Inflammatory macrophage (primary cell): ENCODE measurements at places on chromosomes 3 and 15.

DNA sequence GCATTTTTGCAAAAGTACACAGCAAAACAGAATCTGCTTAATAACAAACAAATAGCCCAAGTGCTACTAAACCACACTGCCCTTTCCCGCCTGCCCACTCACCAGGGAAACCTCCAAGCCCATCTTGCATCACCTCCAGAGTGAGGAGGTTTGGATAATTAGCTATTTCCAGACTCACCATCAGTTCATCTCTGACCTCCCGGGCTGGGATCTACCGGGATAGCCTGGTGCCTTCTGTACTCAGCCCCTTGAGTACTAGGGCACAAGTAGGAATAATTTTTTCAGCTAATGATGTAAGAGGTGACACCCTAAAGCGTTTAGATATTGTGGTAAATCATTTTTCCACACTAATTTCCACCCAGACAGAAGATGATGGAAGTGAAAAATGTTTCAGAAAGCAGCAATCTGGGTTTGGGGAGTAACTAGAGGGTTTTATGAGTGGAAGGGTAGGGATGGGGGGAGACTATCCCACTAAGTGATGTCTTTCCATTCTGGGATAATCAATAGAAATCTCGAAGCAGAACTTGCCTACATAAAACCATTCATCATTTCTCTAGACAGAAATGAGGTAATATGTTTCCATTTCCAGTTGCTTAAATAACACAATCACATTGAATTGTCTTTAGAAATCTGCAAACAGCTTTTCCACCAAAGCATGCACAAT lies 40.9 kb downstream of the TAFA4 start:
- no peak for DNase-seq

DNA sequence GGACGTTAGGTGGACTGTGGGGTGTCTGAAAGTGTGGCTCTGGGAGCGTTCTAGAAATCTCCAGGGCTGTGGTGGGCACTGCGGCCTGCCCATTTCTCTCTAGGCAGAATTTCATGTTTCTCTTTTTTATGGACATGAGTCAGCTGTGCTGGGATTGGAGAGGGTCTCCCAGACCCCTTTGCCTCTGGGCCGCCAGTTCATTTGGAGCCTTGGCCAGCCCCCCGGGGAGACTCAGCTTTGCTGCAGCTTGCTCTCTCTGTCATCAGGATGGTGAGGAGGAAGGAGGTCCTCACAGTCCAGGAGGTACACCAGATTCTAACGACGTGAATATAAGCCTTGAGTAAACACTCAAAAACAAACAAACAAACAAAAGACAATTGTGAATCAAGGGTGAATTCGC lies 149.6 kb upstream of the RGMA start:
- no peak for DNase-seq

DNA sequence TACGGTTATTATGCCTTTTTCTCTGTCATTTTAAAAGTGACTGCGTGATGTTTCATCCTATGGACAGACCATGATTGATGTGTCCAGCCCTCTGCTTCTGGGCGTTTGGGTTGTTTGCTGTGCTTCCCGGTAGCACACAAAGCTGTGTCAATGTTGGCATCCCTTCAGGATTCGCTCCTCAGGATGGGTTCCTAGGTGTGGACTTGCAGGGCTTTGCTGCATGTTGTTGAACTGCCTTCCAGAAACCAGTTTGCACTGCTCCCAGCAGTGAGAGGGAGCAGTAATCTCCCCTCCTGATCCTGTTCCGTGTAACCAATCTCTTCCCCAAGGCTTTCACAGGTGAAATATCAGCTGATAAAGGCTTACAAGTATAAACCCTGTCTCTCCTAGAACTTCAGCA lies 787 bp downstream of the TRPM1 start:
- DNase-seq, result no peak

GRCh38 chr3:117184574-117184973 lies 475.0 kb downstream of the TUSC7 start:
- DNase-seq, result no peak

GRCh38 chr3:104933972-104934371 lies 432.7 kb upstream of the ALCAM start:
- DNase-seq, result no peak

DNA sequence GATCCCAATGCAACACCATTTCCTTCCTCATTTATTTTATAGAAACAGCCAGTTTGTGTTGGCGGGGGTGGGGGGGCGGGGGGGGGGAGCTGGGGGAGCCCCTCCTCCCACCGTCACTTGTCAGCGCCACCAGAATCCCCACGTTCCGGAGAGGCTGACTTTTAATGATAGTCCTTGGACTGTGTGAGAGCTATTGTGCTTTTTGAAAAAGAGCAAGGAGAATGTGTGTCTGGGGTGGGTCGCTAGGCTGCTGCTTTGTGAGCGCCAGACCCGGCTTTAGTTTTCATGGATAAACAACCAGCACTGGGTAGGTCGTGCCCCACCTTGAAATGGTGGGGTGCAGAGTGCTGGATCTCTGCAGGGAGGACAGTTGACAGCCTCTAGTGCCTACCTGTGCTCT lies 135.0 kb upstream of the ONECUT1 start:
- DNase-seq, result no peak

- DNase-seq, result no peak
Observed at GRCh38 chr15:69815793-69816192, 281.9 kb downstream of the TLE3 start.

DNA sequence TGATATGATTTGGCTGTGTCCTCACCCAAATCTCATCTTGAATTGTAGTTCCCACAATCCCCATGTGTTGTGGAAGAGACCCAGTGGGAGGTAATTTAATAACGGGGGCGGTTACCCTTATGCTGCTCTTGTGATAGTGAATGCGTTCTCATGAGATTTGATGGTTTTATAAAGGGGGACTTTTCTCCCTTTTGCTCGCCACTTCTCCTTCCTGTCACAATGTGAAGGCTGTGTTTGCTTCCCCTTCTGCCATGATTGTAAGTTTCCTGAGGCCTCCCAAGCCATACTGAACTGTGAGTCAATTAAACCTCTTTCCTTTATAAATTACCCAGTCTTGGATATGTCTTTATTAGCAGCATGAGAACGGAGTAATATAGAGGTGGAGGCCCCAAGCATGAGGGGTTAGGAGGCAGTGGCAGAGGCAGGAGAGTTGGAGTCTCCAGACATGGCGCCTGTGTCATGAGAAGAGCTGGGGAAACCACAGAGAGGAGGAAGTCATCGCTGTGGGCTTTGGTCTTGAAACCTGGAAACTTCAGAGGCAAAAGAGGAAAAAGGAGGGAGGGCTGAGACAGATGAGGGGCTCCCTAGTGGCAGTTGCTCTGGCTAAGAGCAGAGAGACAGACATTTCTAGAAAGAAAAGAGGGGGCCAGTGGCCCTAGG lies 107.8 kb upstream of the VEPH1 start:
- peak; percentile 6 for DNase-seq

GRCh38 chr3:142159083-142159740 lies 9.9 kb upstream of the TFDP2 start:
- DNase-seq, result no peak

- DNase-seq, result no peak
Observed at GRCh38 chr3:66394019-66394752, 106.6 kb downstream of the LRIG1 start.

- DNase-seq, result no peak
Observed at GRCh38 chr3:14532691-14533456, 7.3 kb downstream of the GRIP2 start.

- no peak for DNase-seq
Observed at GRCh38 chr3:37028329-37028728, 35.0 kb downstream of the MLH1 start.

DNA sequence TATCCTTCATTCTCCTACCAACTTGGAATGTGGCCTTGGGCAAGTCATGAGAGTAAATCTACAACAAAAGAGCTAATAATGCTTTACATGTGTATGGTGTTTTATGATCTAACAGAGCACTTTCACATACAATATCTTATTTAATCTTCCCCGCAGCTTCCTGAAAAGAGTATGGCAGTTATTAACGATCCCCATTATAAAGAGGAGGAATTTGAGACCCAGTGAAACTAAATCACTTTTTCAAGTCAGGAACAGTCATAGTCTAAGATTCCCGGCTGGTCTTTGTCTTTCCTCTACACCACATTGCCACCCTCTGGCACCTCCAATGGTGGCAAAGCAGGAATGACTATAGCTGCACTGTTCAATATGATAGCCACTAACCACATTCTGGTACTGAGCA lies 69.7 kb upstream of the CMSS1 start:
- DNase-seq, result no peak

DNA sequence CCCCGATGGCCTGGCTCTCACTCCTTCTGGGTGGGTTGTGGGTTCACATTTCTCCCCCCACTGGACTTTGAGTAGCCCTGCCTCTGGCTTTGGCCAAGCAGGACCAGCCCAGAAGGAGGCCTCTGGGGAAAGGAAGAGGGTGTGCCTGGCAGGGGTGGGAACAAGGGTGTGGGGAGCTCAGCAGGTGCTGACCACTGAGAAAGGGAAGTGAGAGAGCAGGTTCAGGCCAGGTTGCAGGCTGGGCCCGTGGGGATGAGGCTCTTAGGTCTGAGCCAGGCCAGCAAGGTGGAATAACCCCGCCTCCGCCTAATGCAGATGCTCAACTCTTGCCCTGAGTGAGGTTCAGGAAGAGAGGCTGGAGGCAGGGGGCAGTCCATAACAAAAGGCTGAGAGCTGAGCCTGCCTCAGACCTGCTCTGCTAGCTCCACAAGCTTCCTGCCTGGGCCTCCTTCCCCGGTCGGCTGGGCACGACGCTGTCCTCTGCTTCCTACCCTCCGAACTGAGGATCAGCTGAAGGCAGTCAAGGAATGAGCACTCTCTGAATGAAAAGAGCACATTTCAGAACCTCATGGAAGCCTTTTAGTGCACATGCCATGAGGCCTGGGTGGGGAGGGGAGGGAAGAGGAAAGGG lies 82.7 kb downstream of the TLE3 start:
- DNase-seq, result no peak

DNA sequence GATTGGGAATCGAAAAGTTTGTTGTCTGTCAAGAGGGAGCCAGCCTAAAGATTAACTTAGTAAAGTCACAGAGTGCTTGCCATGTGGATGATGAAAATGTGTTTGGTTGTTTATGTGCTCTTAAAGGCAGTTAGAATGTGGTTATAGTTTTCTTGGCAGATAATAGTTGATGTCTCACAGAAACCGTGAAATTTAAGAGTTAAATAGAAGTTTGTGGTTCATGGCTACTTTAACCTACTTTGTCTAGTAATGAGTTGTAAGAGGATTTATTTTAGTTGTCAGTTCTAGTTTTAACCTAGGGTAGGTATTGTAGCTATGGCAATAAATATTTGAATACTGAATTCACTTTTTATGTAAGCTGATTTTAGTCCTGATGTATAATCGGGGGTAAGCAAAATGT lies 36.4 kb upstream of the EIF3J start:
- no peak for DNase-seq

DNA sequence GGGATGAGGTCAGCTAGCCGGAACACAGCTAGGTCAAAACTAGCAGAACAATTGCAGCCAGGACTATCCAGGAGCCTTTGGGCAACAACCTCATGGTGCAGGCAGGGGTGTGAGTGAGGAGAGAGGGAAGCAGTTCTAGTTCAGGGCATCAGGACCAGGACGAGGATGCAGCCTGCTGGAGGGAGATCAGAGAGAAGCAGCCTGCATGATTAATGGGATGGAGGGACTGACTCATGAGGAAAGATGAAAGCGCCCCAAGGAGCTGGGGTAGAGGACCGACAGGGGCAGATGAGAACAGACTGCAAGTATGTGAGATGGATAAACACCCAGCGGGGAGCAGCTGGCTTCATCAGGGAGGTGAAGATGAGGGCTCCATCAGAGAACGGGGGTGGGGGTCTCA lies 37.9 kb upstream of the LRTM1 start:
- DNase-seq, result no peak

DNA sequence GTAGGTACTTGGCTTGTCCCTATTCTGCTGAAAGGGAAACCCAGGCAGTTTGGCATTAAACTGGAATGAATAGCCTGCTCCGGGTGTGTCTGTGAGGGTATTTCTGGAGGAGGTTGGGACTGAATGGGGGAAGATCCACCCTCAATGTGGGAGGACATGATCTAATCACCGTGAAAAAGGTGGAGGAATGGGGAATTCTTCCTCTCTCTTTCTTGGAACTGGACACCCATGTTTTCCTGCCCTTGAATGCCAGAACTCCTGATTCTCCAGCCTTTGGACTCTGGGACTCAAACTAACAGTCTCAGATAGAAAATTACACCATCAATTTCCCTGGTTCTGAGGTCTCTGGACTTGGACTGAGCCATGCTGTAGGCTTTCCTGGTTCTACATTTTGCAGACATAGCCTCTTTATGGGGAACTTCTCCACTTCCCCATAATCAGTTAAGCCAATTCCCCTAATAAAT lies 391.7 kb downstream of the EDEM1 start:
- peak; percentile 40 for DNase-seq
